ENCODE measurements at places on chromosomes 13 and 19.

DNA sequence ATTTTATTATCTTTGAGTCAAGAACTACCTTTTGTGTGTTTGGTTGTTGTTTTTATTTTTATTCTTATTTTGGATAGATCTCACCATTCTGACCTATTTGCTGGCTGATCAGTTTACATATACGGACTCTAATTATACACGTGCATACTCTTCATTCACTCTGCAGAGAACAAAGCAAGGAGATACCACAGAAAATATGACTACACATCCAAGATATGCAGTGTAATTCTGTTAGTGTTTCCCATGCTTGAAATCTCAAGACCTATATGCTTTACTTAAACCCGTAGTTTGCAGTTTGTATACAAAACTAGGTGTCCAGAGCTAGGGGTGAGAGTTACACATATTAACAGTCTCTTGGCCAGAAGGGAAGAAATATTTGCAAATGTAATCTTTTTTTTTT is 205.5 kb downstream of the DCLK1 start:
- no peak for DNase-seq

DNA sequence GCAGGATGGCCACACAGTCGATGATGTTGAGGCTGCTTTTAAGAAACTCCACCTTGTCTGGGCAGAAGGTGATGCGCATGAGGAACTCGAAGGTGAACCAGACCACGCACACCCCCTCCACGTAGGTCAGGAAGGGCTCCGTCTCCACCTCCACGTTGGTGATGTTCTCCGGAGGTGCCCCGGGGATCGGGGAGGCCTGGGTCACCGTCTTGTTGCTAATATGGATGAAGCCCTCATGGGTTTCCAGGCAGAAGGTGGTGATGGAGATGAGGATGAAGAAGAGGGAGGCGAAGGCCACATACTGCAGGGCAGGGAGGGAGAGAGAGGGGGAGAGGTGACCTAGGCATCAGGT is 5.4 kb downstream of the KCNC3 start:
- no peak for DNase-seq

DNA sequence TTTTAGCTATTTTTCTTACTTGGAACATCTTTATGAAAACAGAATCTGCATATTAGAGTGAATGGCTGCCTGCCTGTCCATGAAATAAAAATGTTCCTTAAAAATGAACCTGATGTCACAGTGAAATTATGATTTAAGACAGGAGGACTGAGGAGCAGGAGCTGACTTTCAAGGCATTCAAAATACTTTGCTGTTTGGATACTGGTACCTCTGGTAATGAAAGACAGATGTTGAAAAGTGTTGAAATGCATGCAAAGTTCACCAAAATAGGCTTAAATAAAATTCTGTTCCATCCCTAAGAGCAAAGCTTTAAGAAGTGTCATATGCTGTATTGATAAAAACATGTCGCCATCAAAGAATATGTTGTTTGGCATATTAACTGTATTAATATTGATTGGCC is 1.7 kb downstream of the ARHGEF7 start:
- DNase-seq, result no peak

- DNase-seq, result no peak
Measured at GRCh38 chr13:22938576-22938975, 242.2 kb upstream of the SGCG start.

GRCh38 chr13:20856650-20857049 is 45.9 kb downstream of the XPO4 start:
- no peak for DNase-seq

DNA sequence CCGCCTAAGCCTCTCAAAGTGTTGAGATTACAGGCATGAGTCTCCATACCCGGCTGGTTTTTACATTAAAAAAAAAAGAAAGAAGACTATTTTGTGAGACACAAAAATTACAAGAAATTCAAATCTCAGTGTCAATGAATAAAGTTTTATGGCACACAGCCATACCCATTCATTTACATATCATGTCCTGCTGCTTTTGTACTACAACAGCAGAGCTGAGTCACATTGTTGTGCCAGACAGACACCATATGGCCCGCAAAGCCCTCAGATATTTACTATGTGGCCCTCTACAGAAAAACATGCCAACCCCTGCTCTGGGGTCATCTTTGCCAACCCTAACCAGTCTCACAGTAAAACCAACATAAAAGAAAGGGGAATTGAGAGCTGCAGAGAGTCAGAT is 5.3 kb downstream of the SMIM7 start:
- DNase-seq, result no peak

- DNase-seq, result no peak
Measured at GRCh38 chr13:109105899-109106298, 476.5 kb downstream of the MYO16 start.

GRCh38 chr13:114142640-114143490 is 10.4 kb upstream of the RASA3 start:
- peak; percentile 21 for DNase-seq

GRCh38 chr19:32164384-32164992 is 180.9 kb upstream of the ZNF507 start:
- DNase-seq, result no peak

DNA sequence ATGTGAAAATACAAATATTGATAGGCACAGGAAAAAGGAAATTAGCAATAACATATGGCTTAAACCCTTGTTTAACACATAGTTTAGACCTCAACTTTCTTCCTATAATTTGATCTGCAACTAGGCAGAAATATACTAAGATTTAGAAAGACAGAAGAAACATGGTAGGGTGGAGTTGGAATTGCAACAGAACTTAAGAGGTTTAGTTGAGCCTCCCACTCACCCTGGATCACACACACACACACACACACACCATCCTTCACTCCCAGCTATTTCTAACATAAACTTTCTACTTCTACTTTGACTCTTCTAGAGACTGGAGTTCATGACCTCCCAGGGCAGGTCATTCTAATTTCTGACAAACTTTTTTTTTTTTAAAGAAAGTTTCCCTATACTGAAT is 47.4 kb downstream of the FLT3 start:
- no peak for DNase-seq
